ENCODE measurements at places on chromosomes 11 and 22. TPM values are rescaled to one million over a fixed set of nuclear protein-coding genes. Genes with fewer than 3 reads are reported as not detected.
A peak's percentile ranks its signal among the peaks of the same experiment; 100 is the strongest.

GRCh38 chr22:42881982-42882656 lies 25.0 kb upstream of the ARFGAP3 start:
- H3K4me1 ChIP-seq = no peaks in the 10 kb centered on the region
- no peak for DNase-seq
- no peaks in the 10 kb centered on the region for H3K27me3 ChIP-seq

Gene TLCD5
- 16.8 TPM for total RNA-seq

Gene DGCR6
- 4.9 TPM for total RNA-seq

GRCh38 chr11:125062218-125062930 lies 731 bp upstream of the SLC37A2 start:
- DNase-seq = no peak
- peaks cover 61% of the 10 kb centered on the region for H3K27me3 ChIP-seq
- H3K4me3 ChIP-seq = peak overlapping the region; percentile 86
- no peak overlapping the region for H3K27ac ChIP-seq
- no peaks in the 10 kb centered on the region for H3K36me3 ChIP-seq
- peaks cover 6% of the 10 kb centered on the region for H3K4me1 ChIP-seq

DNA sequence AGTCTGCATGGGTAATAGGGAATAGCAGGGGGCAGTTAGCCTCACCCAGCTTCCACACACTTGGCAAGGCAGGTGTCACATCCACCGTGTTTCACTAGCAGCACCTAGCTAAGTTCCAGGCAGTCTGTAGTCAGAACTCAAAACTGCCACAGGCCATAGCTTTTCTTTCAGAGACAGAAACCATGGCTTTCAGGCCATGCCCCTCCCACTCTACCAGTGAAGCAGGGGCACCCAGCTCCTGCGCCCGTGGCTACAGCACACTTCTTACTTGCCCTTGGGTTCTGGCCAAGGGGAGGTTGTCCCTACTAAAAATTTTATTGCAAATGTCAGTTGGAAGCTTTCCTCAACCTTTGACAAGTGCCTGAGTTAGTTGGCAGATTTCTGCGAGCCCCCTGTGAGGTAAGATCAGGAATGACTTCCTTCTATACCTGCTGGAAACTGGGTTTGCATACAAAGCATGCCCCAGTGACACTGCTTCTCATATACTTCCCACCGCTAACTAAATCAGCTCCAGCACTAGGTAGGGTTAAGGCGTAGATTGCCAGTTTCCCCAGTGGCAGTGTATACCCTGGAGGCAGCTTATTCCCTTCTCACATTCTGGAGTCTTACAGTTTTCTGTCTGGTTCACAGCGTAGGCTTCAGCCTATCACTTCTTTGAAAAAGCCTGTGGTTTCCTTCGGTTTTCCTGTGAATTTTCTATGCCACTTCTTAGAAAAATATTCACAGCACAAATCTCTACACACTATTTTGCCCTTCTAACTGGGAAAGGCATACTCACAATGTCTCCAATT lies 139.0 kb upstream of the LUZP2 start:
- H3K36me3 ChIP-seq = peaks cover 3% of the 10 kb centered on the region
- H3K27ac ChIP-seq = no peak overlapping the region
- DNase-seq = no peak
- no peak overlapping the region for H3K4me3 ChIP-seq
- no peaks in the 10 kb centered on the region for H3K4me1 ChIP-seq
- H3K27me3 ChIP-seq = no peaks in the 10 kb centered on the region

GRCh38 chr11:82936261-82936660 lies 34.7 kb downstream of the DDIAS start:
- H3K4me3 ChIP-seq = no peak overlapping the region
- H3K27me3 ChIP-seq = no peaks in the 10 kb centered on the region
- H3K27ac ChIP-seq = no peak overlapping the region
- DNase-seq = no peak
- H3K4me1 ChIP-seq = no peaks in the 10 kb centered on the region
- peaks cover 15% of the 10 kb centered on the region for H3K36me3 ChIP-seq

Gene SCUBE1
- 12.1 TPM for total RNA-seq

Gene MPZL2
- not detected for total RNA-seq

Gene KRTAP5-7
- total RNA-seq = not detected

DNA sequence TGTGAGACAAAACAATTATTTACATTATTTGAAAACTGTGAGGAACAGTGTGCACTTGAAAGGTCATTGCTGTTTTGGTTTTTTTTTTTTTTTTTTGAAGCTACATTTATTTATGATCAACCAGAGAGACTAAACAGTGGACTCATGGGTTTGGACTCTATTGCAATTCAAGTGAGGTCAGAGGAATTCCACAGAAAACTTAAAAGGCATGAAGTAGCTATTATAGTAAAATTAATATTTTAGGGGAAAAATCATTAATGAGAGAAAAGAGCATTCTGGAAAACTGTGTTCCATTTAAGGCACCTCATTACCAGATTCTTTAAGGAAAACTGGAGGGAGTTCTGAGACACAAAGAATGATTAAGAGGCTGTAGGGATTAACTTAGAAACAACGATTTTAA lies 102.8 kb downstream of the WNT11 start:
- H3K27me3 ChIP-seq = no peaks in the 10 kb centered on the region
- no peak overlapping the region for H3K4me3 ChIP-seq
- H3K36me3 ChIP-seq = peaks cover 3% of the 10 kb centered on the region
- H3K4me1 ChIP-seq = no peaks in the 10 kb centered on the region
- no peak for DNase-seq

- no peak overlapping the region for H3K27ac ChIP-seq
- no peak for DNase-seq
- H3K4me3 ChIP-seq = no peak overlapping the region
- H3K4me1 ChIP-seq = peaks cover under 1% of the 10 kb centered on the region
- H3K27me3 ChIP-seq = no peaks in the 10 kb centered on the region
- peaks cover 7% of the 10 kb centered on the region for H3K36me3 ChIP-seq
Measured at GRCh38 chr11:117157507-117157906, 13.4 kb downstream of the PAFAH1B2 start.

DNA sequence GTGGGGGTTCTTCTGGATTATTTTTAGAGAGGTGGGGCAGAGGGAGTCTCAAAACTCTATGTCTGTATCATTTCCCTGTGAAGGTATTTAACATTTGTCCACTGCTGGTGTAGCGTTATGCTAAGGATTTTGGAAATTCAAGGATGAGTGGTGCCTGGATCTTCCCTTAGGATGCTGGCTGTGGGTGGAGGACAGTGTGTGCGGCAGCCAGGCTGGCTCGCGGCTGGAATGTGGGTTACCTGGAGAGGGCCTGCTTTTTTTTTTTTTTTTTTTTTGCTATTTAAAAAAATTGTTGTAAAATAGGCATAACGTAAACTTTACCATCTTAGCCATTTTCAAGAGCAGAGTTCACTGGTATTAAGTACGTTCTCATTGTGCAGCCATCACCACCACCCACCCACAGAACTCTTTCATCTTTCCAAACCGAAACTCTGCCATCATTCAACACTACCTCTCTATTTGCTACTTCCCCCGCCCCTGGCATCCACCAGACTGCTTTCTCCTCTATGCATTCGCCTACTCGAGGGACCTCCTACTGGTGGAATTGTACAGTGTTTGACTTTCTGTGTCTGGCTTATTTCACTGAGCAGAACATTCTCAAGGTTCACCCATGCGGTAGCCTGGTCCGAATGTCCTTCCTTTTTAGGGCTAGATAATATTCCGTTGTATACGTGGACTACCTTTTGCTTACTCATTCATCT lies 67.1 kb downstream of the PARVB start:
- H3K4me1 ChIP-seq = peaks cover 17% of the 10 kb centered on the region
- H3K27me3 ChIP-seq = no peaks in the 10 kb centered on the region
- H3K4me3 ChIP-seq = no peak overlapping the region
- peak overlapping the region; percentile 7 for H3K27ac ChIP-seq

Gene ADAMTS15
- 7.7 TPM for total RNA-seq

Gene SESN3
- 80.8 TPM for total RNA-seq

GRCh38 chr11:76636826-76637460 lies 33.6 kb downstream of the LRRC32 start:
- no peak for DNase-seq
- no peaks in the 10 kb centered on the region for H3K36me3 ChIP-seq
- H3K27ac ChIP-seq = no peak overlapping the region

DNA sequence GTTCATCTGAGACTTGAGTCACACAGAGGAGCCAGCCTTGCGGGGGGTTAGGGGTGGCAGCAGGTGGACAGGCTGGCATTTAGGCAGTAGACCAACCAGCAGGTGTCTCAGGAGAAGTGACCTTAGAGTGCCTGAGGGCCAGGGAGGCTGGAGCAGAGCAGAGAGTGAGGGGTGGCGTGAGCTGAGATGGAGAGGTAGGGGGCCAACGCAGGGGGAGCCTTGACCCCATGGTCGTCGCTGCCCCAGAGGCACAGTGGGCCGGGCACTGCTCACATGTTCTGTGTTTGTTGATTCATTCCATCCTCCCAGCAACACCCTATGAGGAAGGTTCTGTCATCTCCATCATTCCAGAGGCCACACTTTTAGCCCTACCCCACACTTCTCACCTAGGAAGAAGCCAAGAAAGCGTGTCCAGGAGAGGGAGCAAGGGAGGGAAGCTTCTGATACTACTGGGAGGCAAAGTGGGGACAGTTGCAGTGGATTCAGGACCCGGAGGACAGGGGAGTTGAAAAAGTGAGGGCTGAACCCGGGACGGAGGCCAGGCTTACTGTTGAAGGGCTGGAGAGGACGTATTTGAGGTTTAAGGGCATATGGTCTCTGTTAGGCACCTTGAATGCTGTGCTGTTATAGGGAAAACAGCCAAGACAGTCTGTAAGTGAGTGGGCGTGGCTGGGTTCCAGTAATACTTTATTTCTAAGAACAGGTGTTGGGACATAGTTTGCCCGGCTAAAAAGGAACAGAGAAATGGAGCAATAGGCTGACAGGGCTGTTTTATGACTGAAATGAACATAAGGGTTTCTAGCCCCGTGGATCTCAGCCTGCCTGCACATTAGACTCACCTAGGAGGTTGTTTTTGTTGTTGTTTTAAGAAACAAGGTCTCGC lies 7.3 kb downstream of the SART1 start:
- no peaks in the 10 kb centered on the region for H3K27me3 ChIP-seq
- H3K36me3 ChIP-seq = peaks cover 23% of the 10 kb centered on the region
- H3K4me3 ChIP-seq = peak overlapping the region; percentile 66
- DNase-seq = no peak

Gene NUDT22
- total RNA-seq = 40.8 TPM

- H3K4me3 ChIP-seq = no peak overlapping the region
- no peak overlapping the region for H3K27ac ChIP-seq
- H3K27me3 ChIP-seq = peaks cover 8% of the 10 kb centered on the region
- H3K36me3 ChIP-seq = no peaks in the 10 kb centered on the region
- no peak for DNase-seq
- H3K4me1 ChIP-seq = no peaks in the 10 kb centered on the region
Measured at GRCh38 chr11:61896665-61897386, 5.5 kb upstream of the FADS3 start.

- no peaks in the 10 kb centered on the region for H3K36me3 ChIP-seq
- peaks cover 6% of the 10 kb centered on the region for H3K4me1 ChIP-seq
- peak; percentile 14 for DNase-seq
- peaks cover 80% of the 10 kb centered on the region for H3K27me3 ChIP-seq
Measured at GRCh38 chr11:123357990-123358827, 71.9 kb upstream of the GRAMD1B start.
